ENCODE measurements at places on chromosomes 5 and 9. TPM values are rescaled to one million over a fixed set of nuclear protein-coding genes. Genes with fewer than 3 reads are reported as not detected.

DNA sequence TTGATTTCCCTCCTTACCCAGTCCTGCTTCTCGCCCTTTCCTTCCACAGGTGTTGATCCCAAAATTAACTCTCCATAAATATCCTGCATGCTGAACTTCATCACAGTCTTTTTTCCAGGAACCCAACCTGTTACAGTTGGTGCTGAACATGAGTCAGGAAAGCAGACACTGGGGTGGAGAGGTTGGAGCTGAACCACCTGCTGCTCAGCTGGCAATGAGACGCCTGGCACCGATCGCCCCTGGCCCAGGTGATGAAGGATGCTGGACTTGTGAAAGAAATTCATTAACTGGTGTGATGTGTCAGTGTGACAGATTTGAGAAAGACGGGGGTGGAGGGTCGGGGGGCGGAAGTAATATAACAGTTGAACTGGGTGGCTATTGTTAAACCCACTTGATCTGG lies 30.6 kb downstream of the CPLX2 start:
- DNase-seq: no peak

DNA sequence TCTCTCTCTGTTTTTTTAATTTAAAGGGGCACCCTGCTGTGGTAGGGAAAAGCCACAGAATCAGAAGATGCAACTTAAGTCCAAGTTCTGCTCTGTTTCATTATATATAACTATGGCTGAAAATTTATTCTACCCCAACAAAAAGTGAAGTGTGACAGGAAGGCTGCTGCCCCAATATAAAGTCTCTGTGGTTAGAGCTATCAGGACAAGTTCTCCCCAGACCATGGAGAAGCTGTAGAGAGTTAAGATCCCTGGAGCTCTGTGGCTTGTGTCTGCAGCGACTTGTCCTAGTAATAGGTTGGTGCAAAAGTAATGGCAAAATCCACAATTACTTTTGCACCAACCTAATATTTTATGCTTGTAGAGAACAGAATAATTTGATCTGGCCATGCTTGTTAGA lies 250.9 kb downstream of the PSAT1 start:
- DNase-seq: no peak

DNA sequence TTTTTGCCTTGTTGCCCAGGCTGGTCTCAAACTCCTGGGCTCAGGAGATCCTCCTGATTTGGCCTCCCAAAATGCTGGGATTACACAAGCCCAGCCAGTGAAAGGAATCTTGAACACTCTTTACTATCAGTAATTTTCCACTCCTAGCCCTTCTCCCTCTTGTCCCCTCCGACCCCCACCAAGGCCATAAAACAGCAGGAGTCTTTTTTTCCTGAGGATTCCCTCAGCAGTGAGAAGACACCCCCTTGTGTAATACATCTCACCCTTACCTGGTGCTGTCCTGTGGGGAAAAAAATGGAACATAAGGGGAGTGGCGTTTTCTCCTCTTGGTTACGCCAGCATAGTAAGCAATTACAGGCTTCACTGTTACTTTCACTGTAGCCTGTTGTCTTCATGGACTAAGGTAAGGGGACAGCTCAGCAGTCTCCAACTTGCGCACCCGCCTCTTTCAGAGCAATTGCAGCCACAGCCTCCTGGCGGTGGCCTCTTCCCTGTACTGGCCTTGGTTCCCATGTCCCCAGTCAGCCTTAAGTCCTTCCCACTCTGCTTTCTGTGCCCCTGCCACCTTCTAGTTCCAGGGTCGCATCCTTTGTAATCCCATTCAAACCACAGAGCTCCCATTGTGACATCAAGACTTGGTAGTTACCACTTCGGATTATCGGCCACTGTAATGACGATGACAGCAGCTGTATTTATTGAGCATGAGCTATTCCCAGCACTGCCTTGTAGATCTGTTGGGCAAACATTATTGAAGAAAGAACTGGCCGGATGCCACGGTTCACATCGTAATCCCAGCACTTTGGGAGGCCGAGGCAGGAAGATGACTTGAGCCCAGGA lies 10.0 kb downstream of the NAIF1 start:
- no peak for DNase-seq

GRCh38 chr5:151413800-151414199 lies 33.6 kb upstream of the SLC36A1 start:
- DNase-seq: no peak

DNA sequence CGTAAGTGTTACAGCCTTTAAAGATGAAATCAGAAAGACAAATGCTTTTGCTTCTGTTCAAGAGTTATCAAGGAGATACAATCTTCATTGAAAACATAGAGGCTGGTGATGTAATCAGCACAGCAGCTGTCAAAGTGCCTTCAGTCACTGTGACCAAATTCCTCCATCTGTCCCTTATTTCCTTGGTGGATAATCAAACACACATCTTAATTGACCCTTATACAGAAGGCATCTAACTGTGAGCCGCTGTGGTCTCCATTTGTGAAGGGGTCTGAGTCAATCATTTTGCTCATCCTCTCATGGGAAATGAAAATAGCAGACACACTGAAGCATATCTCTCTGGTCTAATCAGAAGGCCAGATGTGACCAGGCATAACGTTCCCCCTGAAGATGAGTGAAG lies 130.1 kb upstream of the TLR4 start:
- no peak for DNase-seq

GRCh38 chr5:84715091-84715490 lies 330.4 kb upstream of the EDIL3 start:
- no peak for DNase-seq

SLC34A1 gene
- not detected for total RNA-seq

FGF18 gene
- 2.3 TPM for total RNA-seq

GRCh38 chr5:116652196-116652729 lies 77.6 kb upstream of the SEMA6A start:
- no peak for DNase-seq

DNA sequence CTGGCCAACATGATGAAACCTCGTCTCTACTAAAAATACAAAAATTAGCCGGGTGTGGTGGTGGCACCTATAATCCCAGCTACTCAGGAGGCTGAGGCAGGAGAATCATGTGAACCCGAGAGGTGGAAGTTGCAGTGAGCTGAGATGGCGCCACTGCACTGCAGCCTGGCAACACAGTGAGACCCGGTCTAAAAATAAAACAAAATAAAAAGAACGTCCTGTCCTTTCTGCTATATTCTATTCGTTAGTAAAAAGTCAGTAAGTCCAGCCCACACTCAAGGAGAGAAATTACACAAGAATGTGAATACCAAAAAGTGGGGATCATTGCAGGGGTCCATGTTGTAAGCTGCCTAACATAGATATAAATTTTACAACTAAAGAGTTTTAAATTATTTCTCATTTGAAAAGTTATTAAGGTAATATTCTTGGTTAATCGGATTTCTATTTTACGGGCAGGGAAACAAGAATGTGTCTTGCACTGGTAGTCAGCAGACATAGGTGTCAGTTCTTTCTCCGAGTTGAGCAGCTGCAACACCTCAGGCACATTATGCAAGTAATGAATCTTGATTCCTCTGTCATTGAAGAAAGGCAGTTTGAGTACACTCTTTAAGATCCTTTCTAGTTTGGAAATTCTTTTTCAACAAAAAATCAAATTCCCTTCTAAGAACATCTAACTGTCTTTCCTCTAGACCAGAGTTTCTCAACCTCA lies 24.5 kb downstream of the NMUR2 start:
- DNase-seq: no peak

Measured in progenitor cell of endocrine pancreas (in vitro differentiated cells).